Panc1 (cell line): ENCODE measurements at places on chromosomes 4 and X. TPM values are rescaled to one million over a fixed set of nuclear protein-coding genes. Genes with fewer than 3 reads are reported as not detected.

Gene DCAF12L1
- not detected for total RNA-seq

- H3K27me3 ChIP-seq: no peaks in the 10 kb centered on the region
- no peaks in the 10 kb centered on the region for H3K36me3 ChIP-seq
- no peak overlapping the region for H3K4me3 ChIP-seq
- H3K27ac ChIP-seq: no peak overlapping the region
- no peak for DNase-seq
These were observed 95.1 kb downstream of the TSPAN7 start for GRCh38 chrX:38656350-38656915.

DNA sequence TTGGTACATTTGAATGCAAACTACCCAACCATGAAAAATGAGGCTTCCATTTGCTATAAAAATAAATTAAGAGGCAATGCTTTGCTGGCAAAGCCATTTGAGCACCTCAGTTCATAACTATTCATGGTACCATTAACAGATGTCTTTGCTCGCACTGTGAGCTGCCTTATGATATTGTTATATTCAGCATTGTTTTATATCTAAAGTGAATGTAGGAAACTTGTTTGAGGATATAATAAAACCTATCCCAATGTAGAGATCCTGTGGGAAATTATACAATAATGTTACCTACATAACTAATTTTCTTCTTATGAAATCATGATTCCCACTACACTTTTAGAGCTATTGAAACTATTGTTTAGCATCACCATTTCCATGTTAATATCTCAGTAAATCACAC is 125.2 kb upstream of the TRAM1L1 start:
- no peaks in the 10 kb centered on the region for H3K27me3 ChIP-seq
- H3K4me3 ChIP-seq: no peak overlapping the region
- no peak for DNase-seq
- no peak overlapping the region for H3K27ac ChIP-seq
- no peaks in the 10 kb centered on the region for H3K4me1 ChIP-seq

DNA sequence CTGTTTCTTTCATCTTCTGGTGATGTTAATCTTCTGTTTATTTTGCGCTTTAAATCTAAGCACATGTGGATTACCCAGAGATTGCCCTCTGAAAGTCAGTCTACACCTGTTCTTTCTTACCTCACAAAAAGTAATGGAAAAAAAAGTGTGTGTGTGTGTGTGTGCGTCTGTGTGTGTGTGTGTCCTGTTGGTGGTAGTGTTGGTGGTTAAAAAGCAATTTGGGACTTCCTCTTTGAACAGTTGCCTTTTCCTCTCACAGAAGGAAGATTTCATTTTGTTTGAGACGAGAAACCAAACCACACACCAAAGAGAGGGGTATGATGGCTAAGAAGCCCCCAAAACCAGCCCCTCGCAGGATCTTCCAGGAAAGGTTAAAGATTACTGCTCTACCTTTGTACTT is at the start of gene STAP1:
STAP1 (plus strand) TSS at position 235 of the 400 bp plus-strand sequence; CDS start at position 318, 83 bp downstream.
- H3K4me1 ChIP-seq: no peaks in the 10 kb centered on the region
- no peak within 1 kb of the TSS for H3K27ac ChIP-seq
- H3K36me3 ChIP-seq: no peaks in the 10 kb centered on the region
- no peak within 1 kb of the TSS for H3K4me3 ChIP-seq
- no peaks in the 10 kb centered on the region for H3K27me3 ChIP-seq
- DNase-seq: no peak

DNA sequence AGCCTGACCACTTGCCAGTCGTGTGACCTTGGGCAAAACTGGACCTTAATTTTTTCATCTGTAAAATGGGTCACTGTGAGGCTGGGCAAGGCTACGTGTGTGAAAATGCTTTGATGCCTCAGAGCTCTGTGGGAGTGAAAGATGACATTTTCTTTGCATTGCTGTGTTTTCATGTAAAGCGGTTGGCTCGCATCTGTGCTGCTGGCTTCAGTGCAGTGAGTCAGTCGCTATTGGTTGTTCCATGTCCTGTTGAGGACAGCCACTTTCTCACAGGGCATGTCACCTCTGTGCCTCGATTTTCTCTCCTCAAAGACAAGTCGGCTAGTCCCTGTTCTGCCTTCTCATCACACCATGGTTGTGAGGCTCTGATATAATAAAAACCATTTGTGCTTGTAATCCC is 4.4 kb downstream of the MTMR1 start:
- no peaks in the 10 kb centered on the region for H3K36me3 ChIP-seq
- H3K27ac ChIP-seq: no peak overlapping the region
- no peak for DNase-seq
- no peaks in the 10 kb centered on the region for H3K27me3 ChIP-seq
- H3K4me1 ChIP-seq: no peaks in the 10 kb centered on the region; the same call in none of the 2 replicates

Gene MGARP
- 2.3 TPM for total RNA-seq

Gene GAK
- 86.6 TPM for total RNA-seq

GRCh38 chr4:179678093-179678814 is 2236.0 kb upstream of the AGA start:
- H3K27ac ChIP-seq: no peak overlapping the region
- DNase-seq: no peak
- H3K36me3 ChIP-seq: no peaks in the 10 kb centered on the region
- no peaks in the 10 kb centered on the region for H3K27me3 ChIP-seq
- H3K4me3 ChIP-seq: no peak overlapping the region

Gene PLP1
- 0.13 TPM for total RNA-seq

Gene FGFBP2
- 0.33 TPM for total RNA-seq

Gene FAM47E
- total RNA-seq: 0.72 TPM

GRCh38 chr4:20890761-20891160 is 190.5 kb downstream of the PACRGL start:
- H3K4me1 ChIP-seq: no peaks in the 10 kb centered on the region
- no peaks in the 10 kb centered on the region for H3K27me3 ChIP-seq
- H3K36me3 ChIP-seq: no peaks in the 10 kb centered on the region

Gene TAF7L
- 0.18 TPM for total RNA-seq

Gene MAGEB6
- not detected for total RNA-seq

DNA sequence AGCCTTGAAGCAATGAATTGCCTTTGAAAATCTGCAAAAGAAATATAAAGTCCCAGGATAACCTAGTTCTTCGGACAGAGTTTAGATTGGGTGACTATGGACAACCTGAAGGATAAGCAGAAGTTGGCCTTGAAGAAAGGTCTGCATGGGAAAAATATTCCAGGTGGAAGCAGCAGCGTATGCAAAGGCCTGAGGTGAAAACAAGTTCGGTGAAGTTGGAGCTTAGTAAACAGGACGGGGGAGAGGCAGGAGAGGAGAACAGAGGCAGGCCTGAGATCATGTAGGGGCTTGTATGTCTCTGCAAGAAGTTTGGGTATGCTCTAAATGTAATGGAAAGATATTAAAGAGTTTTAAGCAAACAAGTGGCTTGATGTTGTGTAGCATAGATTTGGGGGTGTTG is 176.0 kb downstream of the ARHGAP24 start:
- no peak for DNase-seq
- H3K4me1 ChIP-seq: no peaks in the 10 kb centered on the region
- H3K36me3 ChIP-seq: no peaks in the 10 kb centered on the region
